ENCODE measurements at places on chromosomes 6 and 20. TPM values are rescaled to one million over a fixed set of nuclear protein-coding genes. Genes with fewer than 3 reads are reported as not detected.

FAM83B gene
- total RNA-seq: not detected

CYP21A2 gene
- total RNA-seq: not detected

RAD21L1 gene
- not detected for total RNA-seq

FAM209A gene
- 0.28 TPM for total RNA-seq

CRISP2 gene
- not detected for total RNA-seq

BANF2 gene
- total RNA-seq: not detected

EPHA7 gene
- 0.05 TPM for total RNA-seq

IER3 gene
- 79.6 TPM for total RNA-seq

LY6G6C gene
- 0.23 TPM for total RNA-seq

Measured in A549 treated with Mapracorat at 1 μM for 4 hours (cell line).